ENCODE measurements at places on chromosomes 3 and 15. TPM values are rescaled to one million over a fixed set of nuclear protein-coding genes. Genes with fewer than 3 reads are reported as not detected.

KLHL25 gene
- 8.3 TPM for polyA plus RNA-seq

MOBP gene
- polyA plus RNA-seq: 0.09 TPM

ABCC5 gene
- polyA plus RNA-seq: 28.5 TPM

ARL14 gene
- polyA plus RNA-seq: not detected

P2RY1 gene
- 4.8 TPM for polyA plus RNA-seq

PLA2G4F gene
- not detected for polyA plus RNA-seq

EBLN2 gene
- 3.8 TPM for polyA plus RNA-seq

CLDN16 gene
- polyA plus RNA-seq: 0.13 TPM

PLSCR2 gene
- not detected for polyA plus RNA-seq

COX5A gene
- polyA plus RNA-seq: 249 TPM

LDHAL6B gene
- 0.14 TPM for polyA plus RNA-seq

GPR149 gene
- 0.10 TPM for polyA plus RNA-seq

ATP8B4 gene
- 1.9 TPM for polyA plus RNA-seq

EFCC1 gene
- polyA plus RNA-seq: 1.6 TPM

ENTPD3 gene
- 0.46 TPM for polyA plus RNA-seq

ITIH1 gene
- not detected for polyA plus RNA-seq

NR2E3 gene
- 7.4 TPM for polyA plus RNA-seq

KCNMB2 gene
- 13.1 TPM for polyA plus RNA-seq
